ENCODE measurements at places on chromosomes 6 and 20. TPM values are rescaled to one million over a fixed set of nuclear protein-coding genes. Genes with fewer than 3 reads are reported as not detected.
A peak's percentile ranks its signal among the peaks of the same experiment; 100 is the strongest.

PACRG gene
- 1.5 TPM for total RNA-seq

MYLK2 gene
- not detected for total RNA-seq

NKX2-4 gene
- not detected for total RNA-seq

ADGRF4 gene
- total RNA-seq: not detected

CCN6 gene
- not detected for total RNA-seq

SYCP2L gene
- total RNA-seq: 0.58 TPM

- DNase-seq: no peak
Measured at GRCh38 chr6:78614961-78615360, 252.4 kb upstream of the IRAK1BP1 start.

DNA sequence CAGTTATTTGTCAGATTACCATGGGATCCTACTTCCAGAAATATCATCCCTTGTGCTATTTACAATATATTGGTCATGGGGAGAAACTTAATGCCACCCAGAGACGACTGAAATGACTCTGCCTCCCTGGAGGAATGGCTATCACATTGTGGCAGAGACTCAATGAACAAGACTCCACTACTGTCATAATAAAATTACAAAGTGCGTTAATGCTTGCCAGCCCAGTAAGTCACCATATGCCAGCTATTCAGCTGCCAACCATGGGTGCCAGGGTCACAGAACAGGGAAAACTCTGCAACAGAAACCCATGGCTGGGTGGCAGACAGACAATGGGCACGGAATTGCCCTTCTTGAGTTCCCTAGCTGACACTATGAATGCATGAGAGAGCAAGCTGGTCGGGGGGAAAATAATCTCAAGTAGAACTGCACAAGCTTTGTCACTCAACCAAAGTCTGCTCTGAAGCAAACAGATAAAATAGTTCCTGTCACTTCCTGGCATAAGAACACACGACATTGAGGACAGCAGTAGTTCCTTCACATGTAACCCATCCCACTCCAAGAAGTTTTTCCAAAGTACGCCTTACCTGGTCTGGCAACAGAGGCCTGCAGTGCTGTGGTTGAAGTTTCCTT is 32.1 kb downstream of the TP53INP2 start:
- DNase-seq: no peak

- DNase-seq: no peak
Measured at GRCh38 chr6:140366991-140367390, 992.5 kb upstream of the CITED2 start.

GRCh38 chr6:118709859-118710350 is 58.5 kb upstream of the CEP85L start:
- DNase-seq: no peak

DNA sequence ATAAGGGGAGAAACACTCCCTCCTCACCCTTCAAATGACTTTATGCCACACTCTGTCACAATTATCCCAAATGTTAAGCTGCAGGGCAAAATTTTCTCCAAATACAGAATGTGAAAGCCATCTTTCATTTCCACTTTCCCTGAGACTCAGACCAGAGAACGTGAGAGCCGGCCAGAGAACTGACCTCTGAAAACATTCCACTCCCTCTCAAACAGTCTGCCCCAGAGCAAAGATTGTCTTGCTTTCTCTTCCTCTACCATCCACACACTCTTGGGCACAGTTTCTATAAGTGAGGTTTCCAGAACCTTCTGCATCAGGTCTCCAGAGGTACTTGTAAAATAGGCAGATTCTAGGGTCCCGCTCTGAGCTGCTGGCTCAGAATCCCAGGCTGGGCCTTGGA is 278.1 kb downstream of the FRK start:
- DNase-seq: no peak

DNA sequence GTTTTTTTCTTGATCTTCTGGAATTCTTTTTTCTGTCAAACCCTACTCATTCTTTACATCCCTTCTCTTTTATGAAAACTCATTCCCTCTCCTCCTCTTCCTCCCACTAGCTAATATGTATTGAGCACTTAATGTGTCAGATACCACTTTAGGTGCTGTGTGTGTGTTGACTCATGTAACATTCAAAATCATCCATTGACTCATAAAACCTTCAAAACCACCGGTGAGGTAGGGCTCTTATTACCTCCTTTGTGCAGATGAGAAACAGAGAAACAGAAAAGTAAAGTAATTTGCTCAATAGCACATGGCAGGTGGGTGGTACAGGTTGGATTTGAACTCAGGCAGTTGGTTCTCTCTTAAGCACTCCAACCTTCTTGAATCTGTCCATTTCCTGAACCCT is 136.3 kb upstream of the NEDD9 start:
- DNase-seq: no peak

DNA sequence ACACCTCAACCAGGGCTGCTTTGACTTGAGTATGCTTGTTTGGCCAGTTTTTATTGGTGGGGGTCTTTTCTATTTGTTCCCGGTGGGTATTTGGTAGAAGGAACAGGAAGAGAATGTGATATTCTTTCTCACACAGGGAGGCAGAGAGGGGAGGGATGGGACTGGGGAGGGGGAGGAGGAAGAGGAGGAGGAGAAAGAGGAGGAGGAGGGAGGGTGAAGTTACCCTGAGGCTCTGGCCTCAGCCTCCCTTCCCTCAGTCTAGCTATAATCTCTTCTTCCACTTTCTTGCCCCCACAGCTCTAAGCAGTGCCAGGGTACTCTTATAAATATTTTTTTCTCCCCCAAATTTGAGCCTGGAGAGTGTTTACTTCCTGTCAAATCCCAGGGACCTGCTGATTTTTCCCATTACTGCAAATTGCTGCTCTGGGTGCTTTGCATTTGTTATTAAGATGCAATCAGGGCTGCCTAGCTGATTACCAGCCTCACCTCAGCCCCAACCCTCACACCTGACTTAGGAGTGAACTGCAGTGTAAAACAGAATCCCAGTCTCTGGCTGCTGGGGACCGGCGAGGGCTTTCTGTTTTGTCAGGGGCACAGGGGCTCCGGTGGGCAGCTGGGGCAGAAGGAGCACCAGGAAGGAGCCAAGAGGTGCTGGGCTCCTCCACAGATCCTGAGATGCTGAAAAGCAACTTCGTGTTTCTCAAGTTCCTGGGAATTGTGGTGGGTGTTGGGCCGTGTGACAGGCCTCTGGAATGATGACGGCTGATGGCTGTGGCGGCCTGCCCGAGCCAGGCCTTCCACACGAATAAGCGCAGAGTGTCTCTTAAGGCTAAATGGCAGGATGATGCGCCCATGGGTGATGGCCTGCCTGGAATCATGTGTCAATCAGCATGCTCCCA is 141.4 kb downstream of the CD83 start:
- no peak for DNase-seq

- DNase-seq: no peak
Measured at GRCh38 chr6:145092554-145092953, 642.8 kb downstream of the EPM2A start.

DNA sequence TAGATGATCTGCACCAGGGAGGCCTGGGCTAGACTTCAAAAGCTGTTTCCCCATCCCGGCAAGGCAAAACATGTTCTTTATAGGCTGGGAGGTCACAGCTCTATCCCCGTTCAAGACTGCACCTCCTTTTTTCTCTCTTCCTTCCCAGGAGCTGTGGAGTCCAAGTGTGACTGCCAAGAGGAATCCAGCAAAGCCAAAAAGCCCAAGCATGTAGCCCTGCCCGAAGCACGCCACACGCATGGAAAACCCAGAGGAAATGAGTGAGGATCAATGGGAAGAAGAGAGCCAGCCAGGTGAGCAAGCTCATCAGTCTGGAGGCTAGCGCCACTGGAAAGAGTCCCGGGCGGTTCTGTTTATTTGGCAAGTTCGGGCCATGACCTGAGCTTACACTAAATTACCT is 240.4 kb downstream of the PRL start:
- no peak for DNase-seq

DNA sequence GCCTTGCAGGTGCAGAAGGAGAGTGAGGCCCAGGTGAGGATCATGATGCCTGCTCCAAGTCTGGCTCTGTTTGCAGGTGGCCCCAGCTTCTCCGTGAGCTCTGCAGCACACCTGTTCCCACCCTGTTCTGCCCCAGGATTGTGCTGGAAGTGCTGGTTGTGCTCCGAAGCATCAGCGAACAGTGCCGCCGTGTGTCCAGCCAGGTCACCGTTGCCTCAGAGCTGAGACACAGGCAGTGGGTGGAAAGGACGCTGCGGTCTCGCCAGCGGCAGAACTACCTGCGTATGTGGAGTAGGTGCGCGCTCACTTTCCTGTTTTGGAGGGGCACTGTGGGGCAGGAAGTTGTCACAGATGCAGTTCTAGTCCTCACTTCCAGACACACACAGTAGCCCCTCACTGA is 25.0 kb downstream of the ERMARD start:
- DNase-seq: no peak

- no peak for DNase-seq
Measured at GRCh38 chr20:1396264-1396663, 3.4 kb upstream of the FKBP1A start.

GRCh38 chr20:46021361-46022359 is 7.4 kb upstream of the SLC12A5 start:
- DNase-seq: peak; percentile 70

DNA sequence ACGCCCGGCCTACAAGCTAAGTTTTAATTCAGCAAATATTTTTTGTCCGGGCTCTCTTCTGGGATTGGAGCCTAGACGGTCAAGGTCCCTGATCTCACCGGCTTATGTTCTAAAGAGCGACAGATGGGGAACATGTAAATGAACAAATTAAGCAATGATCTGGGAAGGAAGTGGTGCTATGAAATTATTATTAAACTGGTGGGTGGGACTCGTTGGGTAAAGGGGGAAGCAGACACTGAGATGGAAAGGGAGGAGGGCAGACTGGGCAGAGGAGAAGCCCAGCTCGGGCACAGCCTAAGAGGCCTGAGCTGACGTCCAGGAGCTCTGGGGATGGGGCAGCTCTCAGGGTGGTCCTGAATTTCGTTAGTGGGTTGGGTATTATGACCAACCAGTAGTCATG is 81.8 kb upstream of the AGPAT4 start:
- no peak for DNase-seq
